IMR-90 (cell line): ENCODE measurements at places on chromosomes 6 and 20.

- DNase-seq = no peak
These were observed 20.6 kb downstream of the XKR7 start for GRCh38 chr20:31988430-31989015.

DNA sequence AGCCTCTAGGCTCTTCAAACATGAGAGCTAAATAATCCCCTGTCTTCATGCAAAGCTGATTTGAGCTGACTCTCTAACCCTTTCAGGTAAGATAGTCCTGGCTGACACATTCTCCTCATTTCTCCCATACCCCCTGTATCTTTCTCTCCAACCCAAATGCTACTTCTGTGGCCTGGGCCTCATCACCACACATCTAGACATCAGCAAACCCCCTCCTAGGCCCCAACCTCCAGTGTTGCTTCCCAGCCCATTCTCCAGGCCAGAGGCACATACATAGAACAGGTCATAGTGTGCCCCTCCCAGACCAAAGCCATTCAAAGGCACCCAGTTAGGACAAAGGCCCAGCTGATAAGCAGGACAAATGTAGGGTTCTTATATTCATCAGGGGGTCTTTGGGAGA lies 84.9 kb downstream of the ANKRD60 start:
- DNase-seq = no peak

DNA sequence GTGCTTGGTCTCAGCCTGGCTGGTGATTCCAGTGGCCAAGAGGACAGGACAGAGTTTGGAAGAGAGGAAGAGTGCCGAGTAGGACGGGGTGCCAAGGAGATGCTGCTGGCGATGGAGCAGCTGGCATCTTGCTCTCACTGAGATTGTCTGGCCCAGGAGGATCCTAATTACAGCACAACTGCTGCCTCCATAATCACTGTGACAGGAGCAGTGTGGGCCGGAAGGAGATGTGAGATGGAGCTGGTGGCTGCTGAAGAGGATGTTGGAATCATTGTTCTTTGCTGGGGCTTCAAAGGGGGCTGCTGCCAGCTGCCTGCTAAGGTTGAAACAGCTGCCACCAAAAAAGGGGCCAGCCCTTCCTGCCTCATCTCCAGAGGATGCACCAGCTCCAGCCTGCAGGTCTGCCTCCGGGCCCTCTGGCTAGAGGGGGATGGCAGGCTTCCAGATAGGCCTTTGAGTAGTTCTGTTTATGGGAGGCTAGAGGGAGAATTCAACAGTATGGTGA lies 214.4 kb downstream of the RNF144B start:
- DNase-seq = no peak

- no peak for DNase-seq
These were observed 66.6 kb downstream of the PRND start for GRCh38 chr20:4788314-4788713.

GRCh38 chr6:142845624-142846458 lies 99.1 kb downstream of the HIVEP2 start:
- DNase-seq = peak; percentile 70
